ENCODE measurements at places on chromosomes 16 and 17. TPM values are rescaled to one million over a fixed set of nuclear protein-coding genes. Genes with fewer than 3 reads are reported as not detected.
A peak's percentile ranks its signal among the peaks of the same experiment; 100 is the strongest.

DNA sequence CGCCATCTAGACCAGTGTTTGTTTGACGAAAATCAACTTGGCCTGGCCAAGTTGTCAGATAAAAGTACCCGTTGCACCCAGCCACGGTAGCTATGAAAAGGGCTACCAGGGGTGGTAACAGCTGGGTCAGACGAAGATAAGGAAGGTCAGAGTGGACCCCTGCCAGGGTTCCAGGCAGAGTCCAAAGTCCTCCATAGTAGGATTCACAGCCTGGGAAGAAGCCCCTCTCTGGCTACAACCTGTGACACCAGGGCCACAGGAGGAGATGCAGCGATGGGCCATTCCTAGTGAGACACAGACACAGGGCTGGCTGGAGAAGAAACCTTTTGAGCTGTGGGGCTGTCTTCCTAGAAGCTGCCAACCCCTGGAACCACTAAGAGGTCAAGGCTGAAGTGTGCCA is 39.3 kb downstream of the MEAK7 start:
- DNase-seq, result peak; percentile 3

FKBP10 gene
- total RNA-seq, result 62.0 TPM

CFAP20 gene
- 54.3 TPM for total RNA-seq

GRCh38 chr16:88793251-88793954 is 8.4 kb upstream of the PIEZO1 start:
- DNase-seq, result no peak

ENPP7 gene
- not detected for total RNA-seq

GRCh38 chr17:63078707-63079106 is 112.7 kb downstream of the TANC2 start:
- DNase-seq, result no peak

MT1M gene
- 6.2 TPM for total RNA-seq

DNA sequence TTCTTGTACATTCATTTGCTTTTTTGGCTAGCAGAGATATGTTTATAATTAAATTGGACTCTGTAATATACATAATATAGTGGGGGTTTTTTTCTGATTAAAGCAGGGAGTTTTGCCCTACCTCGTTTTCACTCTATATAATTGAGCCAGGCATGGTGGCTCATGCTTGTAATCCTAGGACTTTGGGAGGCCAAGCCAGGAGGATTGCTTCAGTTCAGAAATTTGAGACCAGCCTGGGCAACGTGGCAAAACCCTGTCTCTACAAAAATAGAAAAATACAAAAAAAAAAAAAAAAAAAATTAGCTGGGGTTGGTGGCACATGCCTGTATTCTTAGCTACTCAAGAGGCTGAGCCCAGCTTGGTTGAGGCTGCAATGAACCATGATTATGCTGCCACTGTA is 42.2 kb downstream of the PAFAH1B1 start:
- DNase-seq, result no peak

KRT40 gene
- total RNA-seq, result not detected

DNA sequence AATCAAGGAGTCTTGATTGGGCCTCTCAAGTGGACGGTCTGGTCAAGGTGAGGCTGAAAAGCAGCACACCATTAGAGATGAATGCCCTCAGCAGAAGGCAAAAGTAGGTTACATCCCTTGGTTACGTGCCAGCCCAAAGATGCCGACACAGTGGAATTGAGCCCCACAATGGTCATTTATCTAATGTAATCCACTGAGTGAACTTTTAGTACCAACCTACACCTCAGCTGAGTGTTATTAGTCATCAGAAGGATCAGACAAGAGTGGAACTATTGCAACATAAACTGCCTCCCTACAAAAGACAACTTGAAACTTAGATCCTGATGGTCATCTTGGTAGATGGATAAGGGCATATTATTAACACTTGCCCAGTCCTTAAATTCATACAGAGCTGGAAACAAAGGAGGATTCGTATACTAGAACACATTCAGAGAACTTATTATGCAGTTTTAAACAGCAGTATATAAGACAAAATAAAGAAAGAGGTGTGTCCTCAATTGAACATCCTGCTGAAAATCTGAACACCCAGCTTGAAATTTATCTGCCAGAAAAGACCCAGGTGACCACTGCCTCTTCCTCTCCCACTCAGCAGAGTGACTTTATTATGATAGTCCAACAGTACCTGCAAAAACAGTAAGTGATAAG is 2.8 kb downstream of the DCUN1D3 start:
- no peak for DNase-seq

DNA sequence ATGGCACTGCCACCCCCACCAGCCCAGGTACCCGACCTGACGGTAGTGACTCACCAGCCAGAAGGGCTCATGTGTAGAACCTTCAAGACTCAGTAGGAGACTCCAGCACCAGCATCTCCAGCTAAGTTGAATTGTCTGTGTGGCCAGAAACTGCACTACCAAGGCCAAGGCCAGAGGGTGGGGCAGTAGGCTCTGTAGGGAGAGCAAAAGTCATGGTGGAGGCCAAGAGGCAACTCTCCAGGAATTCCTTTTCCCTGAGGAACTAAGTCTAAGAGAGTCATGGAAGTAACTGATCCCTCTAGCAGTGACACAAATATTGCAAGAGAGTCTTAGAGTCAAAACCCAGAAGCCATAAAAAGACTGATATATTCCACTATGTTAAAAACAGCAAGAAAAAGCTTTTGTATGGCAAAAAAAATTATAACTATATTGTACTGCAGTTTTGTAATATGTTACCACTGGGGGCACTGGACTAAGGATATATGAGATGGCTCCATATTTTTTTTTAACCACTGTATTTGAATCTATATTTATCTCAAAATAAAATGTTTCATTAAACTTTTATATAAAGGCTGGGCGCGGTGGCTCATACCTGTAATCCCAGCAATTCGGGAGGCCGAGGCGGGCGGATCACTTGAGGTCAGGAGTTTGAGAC is 30.2 kb upstream of the GUCY2D start:
- DNase-seq, result no peak

DNA sequence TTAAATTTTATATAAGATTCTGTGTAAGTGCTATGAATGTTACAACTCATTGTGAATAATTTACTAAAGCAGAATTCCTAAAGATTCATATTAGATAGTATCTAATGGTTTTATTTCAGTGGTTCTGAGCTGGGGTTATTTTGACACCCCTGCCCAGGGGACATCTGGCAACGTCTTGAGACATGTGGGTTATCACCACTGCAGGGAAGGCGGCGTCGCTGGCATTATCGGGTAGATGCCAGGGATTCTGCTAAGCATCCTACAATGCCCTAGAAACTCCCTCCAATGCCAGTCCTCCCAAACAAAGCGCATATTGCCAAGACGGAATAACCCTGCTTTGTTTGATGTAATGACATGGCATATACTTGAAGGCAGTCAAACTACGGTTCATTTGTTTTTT is 372.3 kb upstream of the ZFHX3 start:
- no peak for DNase-seq

SLC16A5 gene
- 17.5 TPM for total RNA-seq

DNA sequence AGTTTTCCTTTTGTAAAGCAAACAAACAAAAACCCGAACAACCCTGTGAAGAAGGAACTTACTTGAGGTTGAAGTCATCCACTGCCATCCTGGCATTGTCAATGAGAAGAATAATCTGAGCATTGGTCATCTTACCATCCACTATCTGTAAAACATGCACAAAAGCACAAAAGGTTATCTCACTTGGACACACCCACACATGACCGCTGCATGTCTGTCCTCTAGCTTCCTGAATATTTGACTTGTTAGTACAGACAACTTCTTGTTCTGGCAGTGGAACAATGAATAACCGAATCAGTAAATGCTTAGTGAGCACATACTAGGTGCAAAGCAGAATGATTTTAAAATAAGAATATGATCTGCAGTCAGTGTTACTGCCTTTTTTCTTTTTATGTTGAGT is 6.1 kb downstream of the KRT23 start:
- no peak for DNase-seq

DNA sequence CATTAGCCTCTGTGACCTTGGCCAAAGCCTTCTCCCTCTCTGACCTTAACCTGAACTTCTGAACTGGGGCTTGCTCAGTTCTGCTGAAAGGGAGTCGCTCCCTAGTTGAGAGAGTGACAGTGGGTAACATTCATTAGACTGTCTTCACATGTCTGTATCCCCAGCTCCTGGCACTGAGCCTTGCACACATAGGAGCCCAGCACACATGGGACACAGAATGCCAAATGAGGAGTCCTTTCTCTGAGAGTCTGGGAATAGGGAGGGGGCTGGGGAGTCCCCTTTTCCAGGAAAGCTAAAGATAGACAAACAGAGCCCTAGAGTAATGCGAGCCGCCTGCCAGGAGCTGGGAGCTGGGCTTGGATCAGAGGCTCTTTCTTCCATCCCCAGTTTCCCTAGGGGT is 2.5 kb downstream of the TAC4 start:
- no peak for DNase-seq

DNA sequence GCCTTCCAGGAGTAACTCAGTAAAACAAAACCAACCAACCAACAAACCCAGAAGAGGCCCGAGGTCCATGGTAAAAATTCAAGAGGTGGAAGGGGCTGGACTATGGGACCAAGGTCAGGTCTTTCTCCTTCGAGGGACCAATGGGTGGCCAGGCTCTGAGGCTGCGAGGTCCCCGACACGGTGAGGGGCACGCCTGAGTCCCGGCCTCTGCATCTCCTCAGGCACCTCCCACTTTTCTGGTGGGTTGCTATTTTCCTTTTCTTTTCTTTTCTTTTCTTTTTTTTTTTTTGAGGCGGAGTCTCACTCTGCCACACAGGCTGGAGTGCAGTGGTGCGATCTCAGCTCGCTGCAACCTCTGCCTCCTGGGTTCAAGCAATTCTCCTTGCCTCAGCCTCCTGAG is 18.0 kb downstream of the CD7 start:
- DNase-seq, result no peak

GRCh38 chr16:5056352-5056751 is 9.4 kb downstream of the C16orf89 start:
- no peak for DNase-seq

- no peak for DNase-seq
These were observed 121.3 kb downstream of the MGAT5B start for GRCh38 chr17:76989519-76989918.

DNA sequence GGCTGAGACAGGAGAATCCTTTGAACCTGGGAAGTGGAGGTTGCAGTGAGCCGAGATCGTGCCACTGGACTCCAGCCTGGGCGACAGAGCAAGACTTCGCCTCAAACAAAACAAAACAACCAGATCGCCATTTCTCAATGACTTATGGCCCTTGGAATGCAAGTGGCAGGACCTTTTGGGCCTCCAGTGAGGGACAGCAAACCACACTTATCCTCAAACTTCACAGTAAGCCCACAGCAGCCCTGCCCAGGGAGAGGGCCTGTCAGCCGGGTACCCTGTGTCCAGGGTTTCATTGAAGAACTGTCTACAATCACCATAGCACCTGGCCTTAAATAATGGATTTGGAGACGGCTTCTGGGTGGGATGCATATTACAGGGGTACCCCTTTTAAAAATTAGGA is 11.7 kb downstream of the TRAF4 start:
- no peak for DNase-seq

HBA2 gene
- 260 TPM for total RNA-seq

TRPV3 gene
- total RNA-seq, result not detected

DNA sequence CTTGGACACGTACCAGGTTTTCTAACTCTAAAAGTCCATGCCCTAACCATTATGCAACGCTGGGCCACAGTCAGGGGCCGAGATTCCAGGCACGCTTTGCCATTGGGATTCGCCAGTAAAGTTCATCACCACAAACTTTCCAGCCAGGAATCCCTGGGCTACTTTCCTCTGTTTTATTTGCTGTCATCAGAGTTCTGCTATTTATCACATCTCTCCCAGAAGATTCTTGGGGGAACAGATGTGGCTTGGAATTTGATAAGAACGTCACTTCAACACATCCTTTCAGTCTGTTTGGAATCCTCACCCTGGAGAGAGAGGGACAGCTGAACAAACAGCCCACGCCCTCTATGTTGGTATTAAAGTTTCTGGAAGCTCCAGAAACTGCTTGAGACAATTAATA is 109.6 kb upstream of the CACNG3 start:
- DNase-seq, result no peak

DNA sequence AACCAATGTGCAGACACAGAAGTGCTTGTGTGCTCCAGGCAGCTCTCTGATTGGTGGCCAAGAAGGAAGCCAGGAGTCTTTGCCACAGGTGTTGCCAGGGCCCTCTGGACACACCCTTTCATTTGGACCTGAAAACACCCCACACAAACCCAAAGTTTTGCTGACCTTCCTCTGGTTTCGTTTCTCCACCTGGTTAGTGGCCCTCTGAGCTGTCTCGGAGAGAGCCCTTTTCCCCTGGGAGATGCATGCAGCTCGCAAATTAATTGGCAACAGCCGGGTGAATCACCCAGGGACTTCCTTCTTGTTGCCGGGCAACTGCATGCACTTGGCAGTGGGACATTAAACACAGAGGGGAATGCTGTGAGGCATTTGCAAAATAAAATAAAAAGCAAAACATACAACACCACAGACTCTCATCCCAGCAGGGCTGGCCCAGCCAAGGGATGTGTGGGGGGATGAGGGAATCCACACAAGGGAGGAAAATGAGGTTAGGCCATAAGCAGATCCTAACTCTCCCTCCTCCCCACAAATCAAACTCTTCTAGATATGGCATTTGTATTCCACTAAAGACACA is 286.6 kb downstream of the SOX9 start:
- DNase-seq, result peak; percentile 67

GRCh38 chr17:37182786-37183465 is 192.9 kb upstream of the C17orf78 start:
- DNase-seq, result no peak

CENPV gene
- 35.5 TPM for total RNA-seq

GRCh38 chr17:50145532-50146229 is 4.8 kb downstream of the PPP1R9B start:
- no peak for DNase-seq

- no peak for DNase-seq
These were observed 6.5 kb downstream of the IRX5 start for GRCh38 chr16:54936979-54937670.

DNA sequence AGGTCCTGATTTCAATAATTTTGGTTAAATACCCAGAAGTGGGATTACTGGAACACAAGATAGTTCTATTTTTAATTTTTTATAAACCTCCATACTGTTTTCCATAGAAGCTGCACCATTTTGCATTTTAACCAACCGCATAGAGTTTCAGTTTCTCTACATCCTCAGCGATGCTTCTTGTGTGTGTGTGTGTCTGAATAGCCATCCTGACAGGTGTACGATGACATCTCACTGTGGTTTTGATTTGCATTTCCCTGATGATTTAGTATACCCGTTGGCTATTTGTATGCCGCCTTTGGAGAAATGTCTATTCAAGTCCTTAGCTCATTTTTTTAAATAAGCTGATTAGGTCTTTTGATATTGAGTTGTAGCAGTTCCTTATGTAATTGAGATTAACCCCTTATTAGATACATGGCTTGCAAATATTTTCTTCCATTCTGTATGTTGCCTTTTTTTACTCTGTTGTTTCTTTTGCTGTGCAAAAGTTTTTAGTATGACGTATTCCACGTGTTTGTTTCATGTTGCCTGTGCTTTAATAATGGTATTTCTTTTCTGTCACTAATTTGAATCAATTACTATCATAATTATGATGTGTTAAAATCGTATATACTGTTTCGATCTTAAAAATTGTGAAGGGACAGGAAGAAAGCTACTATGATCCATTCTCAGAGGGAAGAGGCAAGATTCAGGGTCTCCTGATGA is 227.2 kb upstream of the MON1B start:
- no peak for DNase-seq

GRCh38 chr16:51436742-51437141 is 285.7 kb upstream of the SALL1 start:
- no peak for DNase-seq

GRB2 gene
- 51.5 TPM for total RNA-seq

GRCh38 chr17:15649861-15650421 is 30.4 kb upstream of the FBXW10B start:
- peak; percentile 61 for DNase-seq

KIF2B gene
- not detected for total RNA-seq

- DNase-seq, result no peak
These were observed 45.4 kb downstream of the SEC14L1 start for GRCh38 chr17:77186141-77186604.

All from uterus (tissue), 4 donors.